ENCODE measurements at places on chromosomes 3 and 15. TPM values are rescaled to one million over a fixed set of nuclear protein-coding genes. Genes with fewer than 3 reads are reported as not detected.

EIF4A2 gene
- total RNA-seq = 795 TPM

IL5RA gene
- not detected for total RNA-seq

CTXN2 gene
- total RNA-seq = not detected

CCDC9B gene
- total RNA-seq = 2.1 TPM

SMCO1 gene
- total RNA-seq = 3.7 TPM

STRA6 gene
- total RNA-seq = 1.0 TPM

CHRM5 gene
- total RNA-seq = not detected

TTC23 gene
- 21.9 TPM for total RNA-seq

LRRC2 gene
- total RNA-seq = 3.7 TPM

KNL1 gene
- total RNA-seq = 6.3 TPM

NLGN1 gene
- total RNA-seq = 5.7 TPM

GPR149 gene
- not detected for total RNA-seq

NOX5 gene
- under 0.01 TPM for total RNA-seq

BNC1 gene
- total RNA-seq = 1.6 TPM

JMJD7 gene
- 1.0 TPM for total RNA-seq

DISP2 gene
- total RNA-seq = under 0.01 TPM

CBLB gene
- 19.8 TPM for total RNA-seq

CHRNA3 gene
- total RNA-seq = not detected

SLC2A2 gene
- not detected for total RNA-seq

SPESP1 gene
- total RNA-seq = 1.6 TPM

GFM1 gene
- total RNA-seq = 71.5 TPM

CEP63 gene
- total RNA-seq = 60.5 TPM

IRAK2 gene
- 1.6 TPM for total RNA-seq

SCAANT1 gene
- total RNA-seq = not detected

NPTN gene
- total RNA-seq = 43.3 TPM

CDCP1 gene
- under 0.01 TPM for total RNA-seq

CD276 gene
- 40.7 TPM for total RNA-seq

HTR3E gene
- total RNA-seq = not detected

THPO gene
- under 0.01 TPM for total RNA-seq

CELF6 gene
- 1.0 TPM for total RNA-seq

POPDC2 gene
- 13.6 TPM for total RNA-seq

PLA2G4E gene
- 0.52 TPM for total RNA-seq

SLC12A1 gene
- not detected for total RNA-seq

FBN1 gene
- 439 TPM for total RNA-seq

SIDT1 gene
- 2.1 TPM for total RNA-seq

MOBP gene
- not detected for total RNA-seq

HIGD2B gene
- total RNA-seq = not detected

DZIP3 gene
- total RNA-seq = 14.6 TPM

FAM107A gene
- under 0.01 TPM for total RNA-seq

LMOD3 gene
- total RNA-seq = 31.8 TPM

DLL4 gene
- 11.5 TPM for total RNA-seq

PPP1R14D gene
- not detected for total RNA-seq

EFCC1 gene
- total RNA-seq = 1.0 TPM

SEMA5B gene
- total RNA-seq = 8.4 TPM

FBXL22 gene
- total RNA-seq = 17.7 TPM

SV2B gene
- total RNA-seq = 1.6 TPM

RLBP1 gene
- total RNA-seq = 0.52 TPM

CACNA1D gene
- 5.7 TPM for total RNA-seq

ANKRD63 gene
- not detected for total RNA-seq

SLC22A13 gene
- not detected for total RNA-seq

PODXL2 gene
- total RNA-seq = 4.2 TPM

WDR73 gene
- total RNA-seq = 16.2 TPM

GOLGA6L9 gene
- total RNA-seq = 4.2 TPM

VILL gene
- 7.8 TPM for total RNA-seq

CPN2 gene
- not detected for total RNA-seq

SLC28A1 gene
- total RNA-seq = 0.52 TPM

GOLGA6L10 gene
- total RNA-seq = 0.52 TPM

All from skeletal muscle tissue (tissue), 5 donors.